ENCODE measurements at places on chromosomes 5 and 9. TPM values are rescaled to one million over a fixed set of nuclear protein-coding genes. Genes with fewer than 3 reads are reported as not detected.

PTCD2 gene
- total RNA-seq: 10.4 TPM

NFX1 gene
- total RNA-seq: 33.7 TPM

SHISAL2B gene
- not detected for total RNA-seq

CCL27 gene
- total RNA-seq: not detected

WHRN gene
- 2.0 TPM for total RNA-seq

SLC4A9 gene
- total RNA-seq: 0.21 TPM

KCNV2 gene
- total RNA-seq: not detected

SARDH gene
- 7.8 TPM for total RNA-seq

SEMA6A gene
- not detected for total RNA-seq

FST gene
- total RNA-seq: 0.43 TPM

RBM27 gene
- total RNA-seq: 68.0 TPM

DNA sequence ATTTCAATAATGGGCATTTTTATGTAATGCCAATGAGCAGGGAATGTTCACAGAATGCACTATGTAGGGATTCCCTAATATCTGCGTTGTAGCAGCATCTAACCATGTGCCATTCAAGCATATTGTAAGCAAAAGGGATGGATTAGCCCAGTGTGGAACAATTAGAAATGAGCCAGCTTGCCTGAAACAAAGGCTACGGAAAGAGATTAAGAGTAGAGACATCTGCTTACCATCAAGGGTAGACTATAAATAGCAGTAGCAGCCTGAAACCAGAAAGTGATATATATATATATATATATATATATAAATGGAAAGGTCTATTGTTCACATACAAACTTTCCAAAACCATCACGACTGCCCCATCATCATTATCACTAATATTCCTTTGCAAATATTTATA lies 31.9 kb upstream of the CEP120 start:
- DNase-seq: no peak
- H3K4me1 ChIP-seq: peaks cover 13% of the 10 kb centered on the region
- no peak overlapping the region for H3K4me3 ChIP-seq
- H3K27me3 ChIP-seq: peaks cover 2% of the 10 kb centered on the region

- H3K27me3 ChIP-seq: no peaks in the 10 kb centered on the region
- H3K4me3 ChIP-seq: peak within 1 kb of the TSS; percentile 71
- DNase-seq: no peak
- H3K36me3 ChIP-seq: no peaks in the 10 kb centered on the region
Observed at GRCh38 chr9:35689542-35690293, at the start of gene TPM2. TSS of gene TPM2 (minus strand) at chr9:35689925. CDS start at chr9:35689817, 108 bp downstream.

DNA sequence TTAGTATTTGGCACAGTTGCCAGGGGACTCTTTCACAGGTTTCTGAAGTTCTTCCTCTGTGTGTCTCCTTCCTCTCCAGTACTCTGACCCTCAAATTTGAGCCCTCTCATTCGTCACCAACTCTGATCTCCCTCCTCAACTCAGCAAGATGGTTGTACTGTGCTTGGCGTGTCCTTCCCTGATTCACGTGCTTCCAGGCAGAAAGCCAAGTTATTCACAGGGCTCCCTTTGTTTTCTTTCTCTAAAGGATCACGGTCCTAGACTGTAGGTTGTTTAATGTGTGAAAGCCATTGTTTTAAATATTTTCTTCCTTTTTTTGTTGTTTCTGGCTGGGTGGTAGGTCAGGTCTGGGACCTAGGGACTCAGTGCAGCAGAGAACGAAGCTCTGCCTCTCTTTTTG lies 142.9 kb downstream of the DMAC1 start:
- no peak overlapping the region for H3K27ac ChIP-seq
- DNase-seq: no peak
- H3K27me3 ChIP-seq: no peaks in the 10 kb centered on the region
- H3K36me3 ChIP-seq: no peaks in the 10 kb centered on the region

- DNase-seq: no peak
- H3K27ac ChIP-seq: no peak overlapping the region
- H3K27me3 ChIP-seq: no peaks in the 10 kb centered on the region
- no peak overlapping the region for H3K4me3 ChIP-seq
Observed at GRCh38 chr5:157563373-157563928, 12.1 kb downstream of the ADAM19 start.

- H3K4me3 ChIP-seq: no peak overlapping the region
- no peaks in the 10 kb centered on the region for H3K4me1 ChIP-seq
Observed at GRCh38 chr9:15157381-15157780, 149.6 kb downstream of the TTC39B start.

GRCh38 chr9:132783006-132783405 lies 95.1 kb downstream of the AK8 start:
- DNase-seq: no peak
- H3K4me1 ChIP-seq: peaks cover 14% of the 10 kb centered on the region
- no peak overlapping the region for H3K4me3 ChIP-seq
- H3K36me3 ChIP-seq: no peaks in the 10 kb centered on the region
- H3K27ac ChIP-seq: no peak overlapping the region

GRCh38 chr9:8070779-8071444 lies 271.3 kb upstream of the DMAC1 start:
- DNase-seq: no peak
- no peak overlapping the region for H3K4me3 ChIP-seq
- H3K4me1 ChIP-seq: no peaks in the 10 kb centered on the region

DNA sequence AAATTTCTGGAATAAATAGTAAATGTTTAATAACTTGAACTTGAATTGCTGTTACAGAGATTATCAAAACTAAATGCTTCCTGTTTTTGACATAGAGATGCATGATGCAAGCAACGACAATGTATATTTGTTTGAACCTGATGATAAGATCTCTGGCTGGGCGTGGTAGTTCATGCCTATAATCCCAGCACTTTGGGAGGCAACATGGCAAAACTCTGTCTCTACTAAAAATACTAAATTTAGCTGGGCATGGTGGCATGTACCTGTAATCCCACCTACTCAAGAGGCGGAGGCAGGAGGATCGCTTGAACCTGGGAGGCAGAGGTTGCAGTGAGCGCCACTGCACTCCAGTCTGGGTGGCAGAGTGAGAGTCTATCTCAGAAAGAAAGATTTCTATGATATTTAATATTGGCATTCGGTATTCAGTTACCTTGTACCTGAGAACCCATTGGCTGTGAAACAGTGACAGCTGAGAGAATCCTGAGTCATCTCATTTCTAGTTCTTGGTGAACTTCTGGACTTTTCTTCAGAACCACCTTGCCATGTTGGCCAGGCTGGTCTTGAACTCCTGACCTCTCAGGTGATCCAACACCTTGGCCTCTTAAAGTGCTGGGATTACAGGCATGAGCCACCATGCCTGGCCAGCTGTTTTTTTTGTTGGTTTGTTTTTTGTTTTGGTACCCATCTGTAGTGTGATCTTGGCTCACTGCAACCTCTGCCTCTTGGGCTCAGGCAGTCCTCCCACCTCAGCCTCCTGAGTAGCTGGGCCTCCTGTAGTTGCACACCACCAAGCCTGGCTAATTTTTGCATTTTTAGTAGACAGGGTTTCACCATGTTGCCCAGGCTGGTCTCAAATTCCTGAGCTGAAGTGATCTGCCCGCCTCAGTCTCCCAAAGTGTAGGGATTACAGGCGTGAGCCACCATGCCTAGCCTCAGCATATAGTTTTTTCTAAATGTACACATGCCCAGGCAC lies 10.0 kb upstream of the FGF18 start:
- H3K36me3 ChIP-seq: peaks cover 78% of the 10 kb centered on the region
- peak overlapping the region; percentile 60 for H3K27ac ChIP-seq
- H3K27me3 ChIP-seq: no peaks in the 10 kb centered on the region
- peaks cover 35% of the 10 kb centered on the region for H3K4me1 ChIP-seq

GRCh38 chr5:91189480-91190313 lies 193.4 kb downstream of the ARRDC3 start:
- no peaks in the 10 kb centered on the region for H3K4me1 ChIP-seq
- no peaks in the 10 kb centered on the region for H3K36me3 ChIP-seq
- no peak for DNase-seq
- no peak overlapping the region for H3K4me3 ChIP-seq

- H3K27ac ChIP-seq: no peak overlapping the region
- no peaks in the 10 kb centered on the region for H3K4me1 ChIP-seq
- peaks cover 1% of the 10 kb centered on the region for H3K36me3 ChIP-seq
- no peaks in the 10 kb centered on the region for H3K27me3 ChIP-seq
Observed at GRCh38 chr5:54113060-54113459, 197.3 kb downstream of the ARL15 start.

GRCh38 chr9:120873512-120873911 lies 3.5 kb downstream of the PHF19 start:
- peak overlapping the region; percentile 94 for H3K27ac ChIP-seq
- DNase-seq: no peak
- H3K36me3 ChIP-seq: peaks cover 74% of the 10 kb centered on the region

DNA sequence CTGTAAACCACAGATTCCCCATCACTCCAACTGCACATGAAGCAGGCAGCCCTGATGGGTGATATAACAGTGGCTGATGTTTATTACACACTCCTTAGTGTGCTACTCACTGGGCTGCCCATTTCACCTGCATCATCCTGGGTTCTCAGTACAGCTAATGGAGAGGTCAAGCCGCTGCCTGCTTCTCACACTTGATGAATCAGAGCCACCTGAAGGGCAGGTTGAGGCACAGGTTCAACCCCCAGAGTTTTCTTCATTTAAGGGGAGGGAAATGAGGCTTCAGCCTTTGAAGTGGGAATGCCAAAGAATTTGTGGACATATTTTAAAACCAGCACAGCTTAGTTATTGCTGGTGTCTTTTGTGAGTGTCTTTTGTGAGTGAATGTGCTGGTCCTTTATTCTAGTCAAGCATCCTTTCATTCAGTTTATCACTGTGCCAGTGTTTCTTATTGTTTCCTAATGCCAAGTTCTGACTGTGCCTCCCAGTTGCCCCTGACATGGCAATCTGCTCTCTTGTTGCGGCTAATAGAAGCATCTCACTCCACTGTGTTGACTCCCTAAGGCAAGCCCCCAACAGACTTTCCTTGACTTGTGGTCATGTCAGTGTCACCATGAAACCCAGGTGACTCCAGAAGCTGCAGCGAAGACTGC lies 109.2 kb downstream of the FBXL7 start:
- no peak overlapping the region for H3K27ac ChIP-seq
- DNase-seq: no peak
- H3K36me3 ChIP-seq: no peaks in the 10 kb centered on the region
- H3K27me3 ChIP-seq: no peaks in the 10 kb centered on the region
- H3K4me3 ChIP-seq: no peak overlapping the region

GRCh38 chr9:16115994-16116393 lies 563.2 kb downstream of the CCDC171 start:
- peaks cover 2% of the 10 kb centered on the region for H3K27me3 ChIP-seq
- H3K4me1 ChIP-seq: no peaks in the 10 kb centered on the region
- H3K27ac ChIP-seq: no peak overlapping the region

GRCh38 chr5:169904508-169904907 lies 75.8 kb downstream of the INSYN2B start:
- DNase-seq: no peak
- no peak overlapping the region for H3K27ac ChIP-seq
- peaks cover 14% of the 10 kb centered on the region for H3K4me1 ChIP-seq

GRCh38 chr9:107423540-107423939 lies 66.0 kb downstream of the KLF4 start:
- peaks cover 8% of the 10 kb centered on the region for H3K4me1 ChIP-seq
- H3K36me3 ChIP-seq: no peaks in the 10 kb centered on the region
- H3K27me3 ChIP-seq: peaks cover 16% of the 10 kb centered on the region
- H3K27ac ChIP-seq: no peak overlapping the region
- no peak overlapping the region for H3K4me3 ChIP-seq
- DNase-seq: no peak

DNA sequence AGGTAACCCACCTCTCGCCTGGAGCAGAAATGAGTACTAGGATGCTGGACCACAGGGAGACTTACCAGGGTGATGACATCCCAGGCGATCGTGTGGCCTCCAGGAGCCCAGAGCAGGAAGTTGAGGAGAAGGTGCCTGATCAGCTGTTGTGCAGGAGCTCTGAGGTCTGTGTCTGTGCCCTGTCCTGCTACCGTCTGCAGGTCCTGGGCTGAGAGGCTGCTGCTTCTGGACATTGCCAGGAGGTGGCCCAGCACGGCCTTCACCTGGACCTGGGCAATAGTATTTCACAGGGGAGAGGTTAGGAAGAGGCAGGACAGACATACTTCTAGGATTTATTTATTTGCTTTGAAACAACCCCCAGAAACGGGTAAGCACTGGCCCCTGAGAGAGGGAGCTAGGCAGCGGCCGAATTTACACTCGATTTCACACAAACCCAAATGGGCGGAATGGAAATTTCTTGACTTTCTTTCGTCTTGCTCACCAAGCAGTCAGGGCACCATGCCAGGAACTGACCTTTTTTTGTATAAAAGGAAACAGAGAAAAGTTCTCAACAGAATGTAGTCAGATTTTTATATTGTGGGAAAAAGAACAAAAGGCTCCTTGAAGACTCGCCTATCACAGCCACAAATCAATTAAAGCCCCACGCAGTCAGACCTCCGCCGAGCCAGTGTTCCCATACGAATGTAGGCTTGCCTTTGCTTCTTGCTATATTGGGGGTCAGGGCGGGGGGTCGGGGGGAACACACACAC lies 210.3 kb downstream of the FANCC start:
- H3K27me3 ChIP-seq: no peaks in the 10 kb centered on the region
- no peak for DNase-seq
- no peak overlapping the region for H3K27ac ChIP-seq
- no peaks in the 10 kb centered on the region for H3K4me1 ChIP-seq
- H3K36me3 ChIP-seq: peaks cover 3% of the 10 kb centered on the region

DNA sequence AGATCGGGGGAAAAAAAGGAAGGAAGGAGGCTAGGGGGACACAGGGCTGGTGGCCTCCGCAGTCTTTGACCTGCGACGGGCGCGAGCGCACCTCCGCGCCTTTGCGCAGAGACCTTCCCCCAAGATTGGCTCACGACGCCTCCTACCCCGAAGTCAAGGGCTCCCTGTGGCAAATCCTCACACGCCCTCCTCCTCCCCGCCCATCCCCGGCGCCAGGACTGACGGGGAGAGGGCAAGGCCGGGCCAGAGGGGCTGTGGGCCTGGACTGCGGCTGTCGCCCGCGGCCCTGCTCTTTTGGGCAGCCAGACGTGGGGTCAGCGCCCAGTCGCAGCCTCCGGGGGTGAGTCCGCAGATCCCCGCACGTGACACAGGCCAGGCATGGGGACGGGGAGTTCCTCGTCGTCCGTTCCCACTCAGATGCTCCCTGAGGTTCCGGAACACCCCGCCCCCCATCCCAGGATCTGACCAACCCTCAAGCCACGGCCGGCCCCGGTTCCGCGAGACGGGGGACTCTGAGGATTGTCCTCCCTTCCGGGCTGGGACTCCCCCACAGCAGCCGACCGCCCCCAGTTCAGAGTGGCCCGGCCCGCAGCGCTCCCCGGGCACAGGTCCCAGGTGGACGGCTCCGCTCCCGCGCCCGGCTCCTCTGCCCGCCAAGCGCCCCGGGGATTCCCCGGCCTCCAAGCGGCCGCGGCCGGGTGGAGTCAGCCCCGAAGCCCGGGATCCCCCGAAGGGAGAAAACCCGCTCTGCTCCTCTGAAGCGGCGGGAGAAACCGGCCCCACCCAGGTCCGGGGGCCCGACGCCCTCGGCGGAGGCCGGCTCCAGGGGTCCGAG lies 543 bp upstream of the ANKRD33B start:
- H3K27ac ChIP-seq: no peak overlapping the region
- peaks cover 19% of the 10 kb centered on the region for H3K4me1 ChIP-seq
- DNase-seq: peak; percentile 76

Data from activated CD4-positive, alpha-beta T cell treated with anti-CD3 and anti-CD28 coated beads for 36 hours (primary cell).